A673 (cell line): ENCODE measurements at places on chromosomes 7 and 10. TPM values are rescaled to one million over a fixed set of nuclear protein-coding genes. Genes with fewer than 3 reads are reported as not detected.

- DNase-seq, result no peak
- no peaks in the 10 kb centered on the region for H3K4me1 ChIP-seq
- no peaks in the 10 kb centered on the region for H3K27me3 ChIP-seq
- H3K27ac ChIP-seq, result no peak overlapping the region
Observed at GRCh38 chr7:2150445-2150815, 82.3 kb downstream of the MAD1L1 start.

DNA sequence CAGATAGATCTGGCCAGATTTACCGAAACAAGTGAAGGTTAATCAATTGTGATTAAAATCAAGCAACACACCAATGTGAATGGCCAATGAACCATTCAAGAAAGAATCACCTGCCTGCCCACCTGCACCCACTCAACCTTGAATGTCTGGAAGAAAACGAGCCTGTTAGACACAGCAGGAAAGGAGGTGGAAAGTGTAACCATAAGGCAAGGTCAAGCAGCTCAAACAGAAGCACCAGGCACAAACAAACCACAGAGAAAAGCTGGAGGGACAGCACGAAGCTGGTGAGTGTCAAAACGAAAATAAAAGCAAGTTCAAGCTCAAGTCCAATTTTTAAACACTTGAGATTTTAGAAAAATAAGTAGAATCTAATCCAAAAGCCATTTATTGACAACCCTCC is 64.9 kb downstream of the STEAP1B start:
- no peak overlapping the region for H3K4me3 ChIP-seq
- no peak for DNase-seq
- peaks cover 10% of the 10 kb centered on the region for H3K4me1 ChIP-seq
- no peaks in the 10 kb centered on the region for H3K27me3 ChIP-seq

- no peak overlapping the region for H3K27ac ChIP-seq
- no peaks in the 10 kb centered on the region for H3K36me3 ChIP-seq
- H3K27me3 ChIP-seq, result no peaks in the 10 kb centered on the region
Observed at GRCh38 chr7:4800487-4800886, 25.1 kb downstream of the AP5Z1 start.

DNA sequence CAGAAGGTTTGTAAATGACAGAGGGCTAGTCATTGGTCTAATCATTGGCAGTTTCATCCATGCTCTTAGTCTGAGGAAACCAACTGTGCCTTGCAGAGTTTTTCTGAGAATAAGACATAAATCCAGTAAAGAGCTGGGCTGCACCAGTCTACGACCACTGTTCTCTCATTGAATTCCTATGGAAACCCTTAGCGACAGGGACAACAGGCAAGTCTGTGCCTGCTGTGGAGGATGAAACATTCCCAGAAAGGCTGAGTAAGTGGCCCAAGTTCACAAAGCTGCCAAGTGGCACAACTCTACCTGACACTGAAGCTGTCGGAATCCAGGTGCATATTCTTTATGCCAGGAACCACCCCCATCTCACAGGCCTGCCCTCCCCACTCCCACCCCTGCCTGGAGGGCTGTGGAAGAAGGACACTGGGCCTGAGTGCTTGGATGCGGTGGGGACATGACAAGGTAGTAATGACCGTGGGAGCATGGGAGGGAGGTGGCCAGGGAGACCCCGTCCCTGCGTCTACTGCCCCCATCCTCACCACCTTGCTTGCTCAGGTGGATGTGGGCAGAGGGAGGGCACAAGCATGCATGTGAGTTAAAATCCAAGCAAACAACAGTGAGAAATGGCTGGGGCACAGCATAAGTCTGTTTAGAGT is 58.0 kb downstream of the VSTM4 start:
- DNase-seq, result no peak
- no peak overlapping the region for H3K4me3 ChIP-seq
- H3K4me1 ChIP-seq, result no peaks in the 10 kb centered on the region
- no peaks in the 10 kb centered on the region for H3K27me3 ChIP-seq

- H3K36me3 ChIP-seq, result no peaks in the 10 kb centered on the region
- H3K4me1 ChIP-seq, result no peaks in the 10 kb centered on the region
- H3K27ac ChIP-seq, result no peak overlapping the region
- H3K27me3 ChIP-seq, result no peaks in the 10 kb centered on the region
Observed at GRCh38 chr7:124349443-124349842, 316.6 kb upstream of the TMEM229A start.

- H3K4me3 ChIP-seq, result no peak overlapping the region
- no peaks in the 10 kb centered on the region for H3K36me3 ChIP-seq
- DNase-seq, result no peak
- no peak overlapping the region for H3K27ac ChIP-seq
- no peaks in the 10 kb centered on the region for H3K27me3 ChIP-seq
Observed at GRCh38 chr10:97866524-97867219, 17.0 kb downstream of the GOLGA7B start.

PRSS37 gene
- total RNA-seq, result not detected in 2 replicates

AMZ1 gene
- total RNA-seq, result not detected in 2 replicates

GPRIN2 gene
- total RNA-seq, result not detected in 2 replicates

METTL27 gene
- 0.85 TPM in 1 of 2 replicates, not detected in the other for total RNA-seq
